Endodermal cell (in vitro differentiated cells): ENCODE measurements at places on chromosomes 11 and 22. TPM values are rescaled to one million over a fixed set of nuclear protein-coding genes. Genes with fewer than 3 reads are reported as not detected.

Gene CABP4
- not detected in 2 replicates for total RNA-seq

Gene TUB
- 14.3 and 15.8 TPM in 2 replicates for total RNA-seq

Gene IGLL1
- total RNA-seq = not detected in 2 replicates

Gene PANX3
- not detected in 2 replicates for total RNA-seq

Gene SCO2
- total RNA-seq = 0.42 to 1.2 TPM (median 0.89 TPM) in 3 replicates

Gene MPZL2
- 3.2 and 3.3 TPM in 2 replicates for total RNA-seq

Gene APOL6
- 0.05 TPM in 1 of 2 replicates, not detected in the other for total RNA-seq

Gene ALG9
- total RNA-seq = 25.3 to 38.3 TPM (median 25.6 TPM) in 3 replicates

Gene OR8D1
- total RNA-seq = not detected in 3 replicates

Gene TRIM29
- total RNA-seq = not detected in 2 replicates

Gene ATP6V1E1
- total RNA-seq = 118 to 144 TPM (median 143 TPM) in 3 replicates

Gene TEAD1
- total RNA-seq = 63.1 to 94.4 TPM (median 94.2 TPM) in 3 replicates

Gene RFPL3
- 0.23 TPM in 1 of 3 replicates, not detected in the others for total RNA-seq

Gene CRYBB3
- total RNA-seq = 0.48 TPM in 1 of 3 replicates, not detected in the others

Gene OR52K1
- total RNA-seq = not detected in 2 replicates

- no peak overlapping the region for H3K4me3 ChIP-seq
- H3K36me3 ChIP-seq = no peaks in the 10 kb centered on the region
- H3K4me1 ChIP-seq = no peaks in the 10 kb centered on the region
- no peak for DNase-seq
Observed at GRCh38 chr22:47762141-47762540, 999.7 kb downstream of the TBC1D22A start.

GRCh38 chr22:44525941-44526778, 28.1 kb upstream of the RTL6 start:
- no peaks in the 10 kb centered on the region for H3K4me1 ChIP-seq
- no peak overlapping the region for H3K4me3 ChIP-seq
- no peak overlapping the region for H3K27ac ChIP-seq
- no peaks in the 10 kb centered on the region for H3K36me3 ChIP-seq
- no peak for DNase-seq

GRCh38 chr11:74749127-74749964, 697 bp downstream of the RNF169 start:
- peak; percentile 83 for DNase-seq
- peak overlapping the region; percentile 68 for H3K27ac ChIP-seq
- no peaks in the 10 kb centered on the region for H3K36me3 ChIP-seq
- peaks cover 7% of the 10 kb centered on the region for H3K4me1 ChIP-seq

- H3K36me3 ChIP-seq = no peaks in the 10 kb centered on the region
- H3K4me1 ChIP-seq = peaks cover 6% of the 10 kb centered on the region
- peaks cover 9% of the 10 kb centered on the region for H3K27me3 ChIP-seq
Observed at GRCh38 chr11:126791446-126791845, 209.1 kb downstream of the KIRREL3 start.

DNA sequence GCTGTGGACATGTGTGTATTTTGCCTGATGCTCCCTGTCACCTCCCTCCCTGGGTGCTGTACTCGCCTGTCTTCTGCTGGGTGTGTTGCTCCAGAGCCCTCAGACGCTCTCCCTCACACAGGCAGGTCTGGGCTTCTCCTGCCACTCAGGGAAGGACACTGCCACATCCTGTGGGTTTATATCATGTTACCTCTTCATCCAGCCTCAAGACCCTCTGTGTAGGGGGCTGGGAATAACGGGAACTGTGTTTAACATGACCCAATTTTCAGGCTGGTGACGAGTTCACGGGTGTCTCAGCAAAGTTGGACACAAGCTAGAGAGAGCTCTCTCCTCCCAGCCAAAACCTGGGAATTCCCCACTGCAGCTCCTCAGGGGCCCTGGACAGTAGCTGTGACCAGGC, 24.6 kb downstream of the MYBPC3 start:
- H3K27me3 ChIP-seq = no peaks in the 10 kb centered on the region
- DNase-seq = no peak
- no peak overlapping the region for H3K27ac ChIP-seq
- H3K4me3 ChIP-seq = no peak overlapping the region

- DNase-seq = no peak
- H3K4me3 ChIP-seq = no peak overlapping the region
- no peaks in the 10 kb centered on the region for H3K36me3 ChIP-seq
- H3K4me1 ChIP-seq = no peaks in the 10 kb centered on the region
Observed at GRCh38 chr11:27965559-27965958, 142.4 kb downstream of the KIF18A start.

- H3K27me3 ChIP-seq = no peaks in the 10 kb centered on the region
- H3K36me3 ChIP-seq = no peaks in the 10 kb centered on the region
- peak overlapping the region; percentile 56 for H3K4me3 ChIP-seq
- no peak for DNase-seq
- no peaks in the 10 kb centered on the region for H3K4me1 ChIP-seq
Observed at GRCh38 chr11:36326524-36327419, 30.7 kb downstream of the PRR5L start.

GRCh38 chr11:116822575-116822974, 529 bp downstream of the APOA4 start:
- no peak overlapping the region for H3K4me3 ChIP-seq
- DNase-seq = peak; percentile 31
- H3K27me3 ChIP-seq = no peaks in the 10 kb centered on the region
- H3K36me3 ChIP-seq = no peaks in the 10 kb centered on the region

GRCh38 chr11:69429716-69430491, 51.6 kb upstream of the LINC01488 start:
- no peaks in the 10 kb centered on the region for H3K27me3 ChIP-seq
- H3K4me3 ChIP-seq = no peak overlapping the region

- H3K4me3 ChIP-seq = no peak overlapping the region
- H3K27ac ChIP-seq = no peak overlapping the region
- DNase-seq = no peak
- no peaks in the 10 kb centered on the region for H3K27me3 ChIP-seq
- H3K36me3 ChIP-seq = no peaks in the 10 kb centered on the region
Observed at GRCh38 chr11:75867778-75868374, 52.9 kb downstream of the UVRAG start.

DNA sequence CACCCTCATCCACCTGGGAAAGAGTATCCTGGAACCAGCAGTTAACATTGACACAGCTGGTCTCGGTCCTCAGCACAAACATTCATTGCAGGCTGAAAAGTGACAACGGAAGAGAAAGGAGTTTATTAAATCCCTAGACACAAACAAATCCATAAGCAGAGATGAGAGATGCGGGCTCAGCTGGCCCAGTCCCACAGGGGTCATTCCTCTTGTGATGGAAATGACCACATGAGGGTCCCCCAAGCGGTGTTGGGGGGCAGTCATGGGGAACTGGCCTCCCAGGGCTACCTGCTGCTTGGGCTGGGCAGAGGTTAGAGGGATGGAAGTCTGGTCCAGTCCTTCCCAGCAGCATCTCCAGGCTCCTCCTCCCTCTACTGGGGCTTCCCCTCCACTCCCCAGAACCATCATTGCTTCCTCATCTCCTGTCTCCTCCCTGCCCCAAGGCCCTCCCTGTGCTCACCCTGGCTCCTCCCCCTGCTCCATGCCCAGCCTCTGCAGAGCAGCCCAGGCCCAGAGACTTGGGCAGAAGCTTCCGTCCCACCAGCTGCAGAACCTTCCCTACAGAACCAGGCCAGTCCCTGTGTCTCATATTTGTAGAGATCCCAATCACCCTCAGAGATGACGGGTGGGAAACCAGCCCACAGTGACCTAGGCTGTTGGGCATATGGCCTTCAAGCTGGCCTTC, 5.4 kb upstream of the IGLL5 start:
- H3K4me3 ChIP-seq = no peak overlapping the region
- peaks cover 30% of the 10 kb centered on the region for H3K27me3 ChIP-seq
- H3K36me3 ChIP-seq = no peaks in the 10 kb centered on the region
- no peak overlapping the region for H3K27ac ChIP-seq
- DNase-seq = peak; percentile 55

- no peak for DNase-seq
- H3K36me3 ChIP-seq = peaks cover 60% of the 10 kb centered on the region
- H3K27ac ChIP-seq = no peak overlapping the region
- H3K4me1 ChIP-seq = no peaks in the 10 kb centered on the region
Observed at GRCh38 chr22:29821291-29822016, 16.6 kb downstream of the ASCC2 start.

GRCh38 chr11:773830-774229, 3.5 kb downstream of the GATD1 start:
- DNase-seq = no peak
- peaks cover 8% of the 10 kb centered on the region for H3K4me1 ChIP-seq
- no peak overlapping the region for H3K27ac ChIP-seq

- H3K27ac ChIP-seq = no peak overlapping the region
- no peaks in the 10 kb centered on the region for H3K36me3 ChIP-seq
- no peak for DNase-seq
- no peak overlapping the region for H3K4me3 ChIP-seq
- no peaks in the 10 kb centered on the region for H3K4me1 ChIP-seq
Observed at GRCh38 chr11:133343951-133344350, 188.3 kb downstream of the OPCML start.

DNA sequence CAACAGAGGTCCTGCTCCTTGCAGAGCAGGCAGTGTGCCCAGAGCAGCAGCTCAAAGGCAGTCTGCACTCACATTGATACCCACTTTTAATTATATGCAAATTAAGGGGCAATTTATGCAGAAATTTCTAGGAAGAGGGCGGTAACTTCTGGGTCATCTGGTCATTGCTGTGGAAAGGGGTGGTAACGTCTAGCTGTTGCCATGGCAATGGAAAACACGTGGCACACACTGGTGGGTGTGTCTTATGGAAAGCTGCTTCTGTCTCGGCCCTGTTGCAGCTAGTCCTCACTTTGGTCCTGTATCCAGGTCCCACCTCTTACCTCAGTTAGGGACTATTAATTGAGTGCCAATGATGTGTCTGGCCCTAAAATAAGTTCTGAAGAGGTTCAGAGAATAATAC, 36.8 kb downstream of the BARX2 start:
- DNase-seq = no peak
- H3K27ac ChIP-seq = no peak overlapping the region
- H3K4me1 ChIP-seq = peaks cover 3% of the 10 kb centered on the region
- H3K36me3 ChIP-seq = no peaks in the 10 kb centered on the region

GRCh38 chr11:44671234-44671633, 55.5 kb upstream of the TSPAN18 start:
- H3K27ac ChIP-seq = peak overlapping the region; percentile 22
- H3K27me3 ChIP-seq = no peaks in the 10 kb centered on the region
- no peaks in the 10 kb centered on the region for H3K36me3 ChIP-seq
- H3K4me1 ChIP-seq = no peaks in the 10 kb centered on the region

DNA sequence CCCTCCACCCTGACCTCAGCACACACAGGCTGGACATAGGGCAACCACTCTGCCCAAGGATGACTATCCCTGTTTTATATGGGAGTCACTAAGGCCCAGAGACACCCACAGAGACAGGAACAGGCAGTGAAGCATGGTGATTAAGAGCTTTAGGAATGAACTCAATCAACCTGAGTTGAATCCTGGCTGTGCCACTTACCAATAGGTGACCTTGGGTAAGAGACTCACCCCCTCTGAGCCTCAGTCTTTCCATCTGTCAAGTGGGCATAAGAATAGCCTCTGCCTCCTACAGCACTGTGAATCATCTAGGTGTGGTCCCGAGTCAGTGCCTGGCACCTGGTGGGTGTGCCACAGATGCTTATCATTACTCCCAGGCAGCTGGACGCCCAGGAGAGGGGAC, 6.8 kb downstream of the CRYBB1 start:
- no peak overlapping the region for H3K27ac ChIP-seq
- DNase-seq = no peak

- H3K27ac ChIP-seq = no peak overlapping the region
- H3K36me3 ChIP-seq = peaks cover 89% of the 10 kb centered on the region
- no peak for DNase-seq
- H3K27me3 ChIP-seq = no peaks in the 10 kb centered on the region
Observed at GRCh38 chr11:68181719-68182451, 31.2 kb downstream of the KMT5B start.

- no peaks in the 10 kb centered on the region for H3K27me3 ChIP-seq
- H3K4me3 ChIP-seq = no peak overlapping the region
- H3K36me3 ChIP-seq = no peaks in the 10 kb centered on the region
- DNase-seq = no peak
Observed at GRCh38 chr11:399731-400211, 5.8 kb downstream of the PKP3 start.

DNA sequence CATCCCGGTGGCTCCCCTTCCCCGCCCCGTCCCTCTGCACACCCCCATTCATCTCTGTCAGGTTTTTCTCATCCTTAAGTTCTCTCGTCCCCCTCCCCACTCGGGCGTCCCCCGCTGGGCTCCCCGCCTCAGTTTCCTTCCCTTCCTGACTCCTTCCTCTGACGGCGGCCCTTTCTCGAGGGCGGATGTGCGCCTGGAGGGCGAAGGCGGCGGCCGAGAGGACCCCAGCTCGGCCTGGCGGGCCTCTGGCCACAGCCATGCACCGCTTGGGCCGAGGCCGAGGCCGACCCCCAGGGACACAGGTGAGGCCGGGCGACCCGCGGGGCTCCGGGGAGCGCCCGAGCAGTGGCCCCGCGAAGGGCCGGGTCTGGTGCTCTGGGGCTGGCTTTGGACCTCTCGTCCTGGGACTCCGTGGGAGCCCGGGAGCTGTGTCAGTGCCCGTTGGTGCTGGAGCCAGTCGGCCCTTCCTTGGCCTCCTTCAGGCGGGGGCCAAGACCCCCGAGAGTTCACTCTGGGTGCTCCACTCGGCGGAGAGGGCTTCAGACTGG, 2.9 kb downstream of the PHLDB1 start:
- peaks cover 15% of the 10 kb centered on the region for H3K4me1 ChIP-seq
- no peaks in the 10 kb centered on the region for H3K36me3 ChIP-seq
- H3K4me3 ChIP-seq = no peak overlapping the region
- H3K27ac ChIP-seq = no peak overlapping the region
- DNase-seq = peak; percentile 81
- peaks cover 90% of the 10 kb centered on the region for H3K27me3 ChIP-seq

- no peaks in the 10 kb centered on the region for H3K36me3 ChIP-seq
- DNase-seq = no peak
- peaks cover 60% of the 10 kb centered on the region for H3K27me3 ChIP-seq
- no peak overlapping the region for H3K4me3 ChIP-seq
Observed at GRCh38 chr11:100663996-100664395, 23.1 kb upstream of the ARHGAP42 start.

DNA sequence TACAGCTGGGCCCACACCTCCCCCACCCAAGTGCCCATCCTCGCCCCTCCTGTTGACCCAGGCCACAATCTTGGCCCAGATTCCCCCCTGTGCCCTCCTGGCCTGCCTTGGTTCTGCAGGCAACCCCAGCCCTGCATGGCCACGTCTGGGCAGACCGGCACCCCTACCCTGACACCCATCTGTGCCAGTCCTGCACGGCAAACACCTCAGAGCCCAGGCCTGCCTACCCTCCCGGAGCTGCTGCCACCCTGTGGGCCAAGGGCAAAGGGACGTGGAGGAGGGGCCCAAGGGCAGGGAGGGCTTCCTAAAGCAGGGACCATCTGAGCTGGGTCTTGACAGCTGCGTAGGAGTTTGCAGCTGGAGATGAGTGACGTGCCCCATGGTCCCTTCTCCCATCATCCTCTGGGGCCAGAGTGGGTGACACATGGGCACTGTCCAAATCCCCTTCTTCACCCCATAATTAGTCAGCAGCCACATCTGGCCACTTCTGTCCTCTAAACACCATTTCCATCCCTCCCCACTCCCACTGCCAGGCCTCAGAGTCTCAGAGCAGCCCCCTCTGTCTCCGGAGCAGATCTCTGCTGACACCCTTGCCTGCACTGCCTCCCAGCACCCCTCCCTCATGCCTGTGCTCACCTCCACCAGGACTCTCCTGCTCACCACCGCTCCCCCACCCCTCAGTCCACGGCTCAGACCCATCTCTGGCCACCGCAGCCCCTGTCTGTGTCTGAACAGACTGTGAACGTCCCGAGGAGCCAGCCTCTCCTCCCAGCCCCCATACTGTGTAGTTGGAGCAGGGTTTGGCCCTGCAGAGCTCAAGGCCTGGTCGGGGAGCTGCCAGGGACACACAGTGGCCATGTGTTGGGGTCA, 35.6 kb upstream of the PPARA start:
- no peak overlapping the region for H3K27ac ChIP-seq
- no peak overlapping the region for H3K4me3 ChIP-seq
- no peaks in the 10 kb centered on the region for H3K4me1 ChIP-seq
- H3K36me3 ChIP-seq = no peaks in the 10 kb centered on the region
- no peak for DNase-seq
